Right lobe of liver (tissue), 6 donors: ENCODE measurements at places on chromosomes 16 and 17. TPM values are rescaled to one million over a fixed set of nuclear protein-coding genes. Genes with fewer than 3 reads are reported as not detected.

CX3CL1 gene
- total RNA-seq = 9.6 TPM

DNA sequence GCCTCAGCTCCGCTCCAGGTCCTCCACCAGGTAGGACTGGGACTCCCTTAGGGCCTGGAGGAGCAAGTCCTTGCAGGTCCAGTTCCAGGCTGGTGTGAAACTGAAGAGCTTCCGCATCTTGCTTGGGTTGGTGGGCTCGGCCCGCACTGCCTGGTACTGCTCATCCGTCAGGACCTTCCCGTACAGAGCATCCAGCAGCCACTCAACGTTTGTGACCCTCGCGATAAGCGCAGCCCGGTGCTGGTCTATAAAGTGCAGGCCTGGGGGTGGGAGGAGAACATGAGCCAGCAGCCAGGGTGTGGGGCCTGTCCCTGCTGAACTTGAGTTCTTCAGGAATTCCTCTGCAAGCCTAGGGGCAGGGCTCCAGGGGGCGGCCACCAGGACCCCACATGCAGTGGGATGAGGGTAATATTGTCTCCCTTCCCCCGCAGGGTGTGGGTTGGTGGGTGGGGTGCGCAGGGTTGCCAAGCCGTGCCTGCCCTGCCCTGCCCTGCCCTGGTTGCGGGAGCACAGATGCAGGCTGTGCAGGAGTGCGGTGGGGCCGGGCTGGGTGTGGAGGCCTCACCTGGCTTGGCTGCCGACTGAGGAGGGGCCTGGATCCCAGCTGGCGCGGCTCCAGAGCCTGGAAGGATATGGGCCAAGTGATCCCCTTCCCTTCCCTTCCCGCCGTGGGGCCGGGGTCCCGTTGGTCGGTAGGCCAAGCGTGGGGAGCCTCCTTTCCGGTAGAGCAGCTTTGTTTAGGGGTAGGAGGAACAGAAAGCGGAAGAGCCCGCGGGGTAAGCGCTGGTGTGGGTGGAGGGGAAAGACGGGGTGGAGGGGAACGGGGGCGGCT is 762 bp downstream of the PYCARD start:
- no peaks in the 10 kb centered on the region for H3K27me3 ChIP-seq
- no peaks in the 10 kb centered on the region for H3K36me3 ChIP-seq
- no peaks in the 10 kb centered on the region for H3K4me1 ChIP-seq
- peak; percentile 65 for DNase-seq
- no peak overlapping the region for H3K27ac ChIP-seq

DNA sequence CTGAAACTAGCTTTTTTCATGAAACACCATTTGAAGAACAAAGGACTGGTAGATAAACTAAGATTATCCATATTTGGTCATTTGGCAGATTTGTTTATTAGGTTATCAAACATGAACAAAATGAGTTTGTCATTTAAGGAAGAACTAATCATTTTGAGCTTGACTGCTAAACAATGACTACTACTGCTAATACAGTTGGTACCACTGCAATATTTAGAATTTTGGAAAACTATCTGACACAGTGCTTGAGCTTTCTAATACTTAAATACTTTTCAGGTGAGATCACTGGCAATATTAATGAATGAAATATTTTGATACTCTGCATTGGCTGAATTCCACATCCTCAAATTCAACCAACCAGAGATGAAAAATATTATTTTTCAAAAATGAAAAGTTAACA is 47.2 kb downstream of the MED13 start:
- peaks cover 38% of the 10 kb centered on the region for H3K36me3 ChIP-seq
- no peaks in the 10 kb centered on the region for H3K27me3 ChIP-seq
- H3K27ac ChIP-seq = no peak overlapping the region
- H3K4me3 ChIP-seq = no peak overlapping the region
- no peak for DNase-seq

GRCh38 chr17:77404812-77405581 is 264.2 kb downstream of the SEC14L1 start:
- H3K27ac ChIP-seq = peak overlapping the region; percentile 49
- no peaks in the 10 kb centered on the region for H3K27me3 ChIP-seq
- peak overlapping the region; percentile 11 for H3K4me3 ChIP-seq
- DNase-seq = peak; percentile 63

DNA sequence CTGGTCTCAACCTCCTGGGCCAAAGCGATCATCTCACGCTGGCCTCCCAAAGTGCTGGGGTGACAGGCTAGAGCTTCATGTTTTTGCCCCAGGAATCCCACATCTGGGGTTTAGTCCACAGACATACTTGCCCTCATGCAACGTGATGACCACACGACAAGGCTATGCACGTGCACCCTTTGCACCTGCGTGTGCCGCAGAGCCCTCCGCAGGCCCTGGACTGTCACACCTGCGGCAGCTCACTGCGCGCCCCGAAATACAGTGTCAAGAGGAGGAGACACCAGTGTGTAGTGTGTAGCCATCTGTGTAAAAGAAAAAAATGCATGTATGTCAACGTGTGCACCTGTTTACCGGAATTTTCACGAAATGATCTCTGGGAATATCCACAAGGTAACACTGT is 3.5 kb upstream of the MYADML2 start:
- H3K27me3 ChIP-seq = no peaks in the 10 kb centered on the region
- H3K4me1 ChIP-seq = no peaks in the 10 kb centered on the region
- H3K36me3 ChIP-seq = no peaks in the 10 kb centered on the region
- H3K4me3 ChIP-seq = no peak overlapping the region
- H3K27ac ChIP-seq = no peak overlapping the region

- H3K27me3 ChIP-seq = no peaks in the 10 kb centered on the region
- H3K27ac ChIP-seq = no peak overlapping the region
- H3K4me1 ChIP-seq = peaks cover 6% of the 10 kb centered on the region
- no peak overlapping the region for H3K4me3 ChIP-seq
These were observed 106.8 kb downstream of the GNAO1 start for GRCh38 chr16:56298116-56298515.

BOLA2 gene
- total RNA-seq = 6.3 TPM

DNA sequence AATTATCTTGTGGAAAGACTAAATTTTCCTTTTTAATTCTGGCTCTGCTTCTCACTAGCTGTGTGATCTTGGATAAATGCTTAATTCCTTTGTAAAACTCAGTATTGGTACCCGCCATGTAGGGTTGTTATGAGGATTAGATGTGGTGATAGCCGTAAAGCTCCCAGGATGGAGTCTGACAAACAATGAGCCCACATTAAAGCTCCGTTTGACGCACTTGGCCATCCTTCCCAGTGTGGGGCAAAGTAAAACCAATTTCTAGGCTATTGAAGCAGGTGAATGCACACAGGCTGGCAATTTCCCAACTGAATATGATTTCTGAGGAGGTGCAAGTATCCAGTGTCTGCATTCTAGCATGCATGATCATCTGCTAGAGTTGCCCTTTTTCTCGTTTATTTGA is 123.6 kb downstream of the MRTFB start:
- DNase-seq = no peak
- no peaks in the 10 kb centered on the region for H3K4me1 ChIP-seq
- H3K36me3 ChIP-seq = no peaks in the 10 kb centered on the region
- no peak overlapping the region for H3K27ac ChIP-seq
- no peak overlapping the region for H3K4me3 ChIP-seq
- no peaks in the 10 kb centered on the region for H3K27me3 ChIP-seq

RNF222 gene
- not detected for total RNA-seq

DNA sequence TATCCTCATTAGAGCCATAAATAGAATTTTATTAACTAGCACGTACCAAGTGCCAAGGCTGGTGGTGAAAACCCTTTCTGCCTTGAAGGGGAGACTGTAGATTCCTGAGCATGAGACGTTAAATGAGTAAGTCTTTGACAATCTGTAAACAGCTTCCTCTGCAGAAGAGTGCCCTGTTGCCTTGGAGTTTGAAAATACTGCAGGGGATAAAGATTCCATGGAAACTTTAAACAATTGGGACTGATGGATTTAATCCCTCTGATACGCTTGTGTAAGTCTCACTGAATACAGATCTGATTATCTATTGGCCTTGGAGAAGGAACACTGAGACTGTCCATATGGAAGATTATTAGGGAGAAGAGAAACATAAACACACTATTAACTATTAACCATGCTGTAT is 1053.4 kb upstream of the RBFOX1 start:
- no peaks in the 10 kb centered on the region for H3K36me3 ChIP-seq
- H3K4me1 ChIP-seq = no peaks in the 10 kb centered on the region
- no peak overlapping the region for H3K4me3 ChIP-seq
- no peak for DNase-seq

DNA sequence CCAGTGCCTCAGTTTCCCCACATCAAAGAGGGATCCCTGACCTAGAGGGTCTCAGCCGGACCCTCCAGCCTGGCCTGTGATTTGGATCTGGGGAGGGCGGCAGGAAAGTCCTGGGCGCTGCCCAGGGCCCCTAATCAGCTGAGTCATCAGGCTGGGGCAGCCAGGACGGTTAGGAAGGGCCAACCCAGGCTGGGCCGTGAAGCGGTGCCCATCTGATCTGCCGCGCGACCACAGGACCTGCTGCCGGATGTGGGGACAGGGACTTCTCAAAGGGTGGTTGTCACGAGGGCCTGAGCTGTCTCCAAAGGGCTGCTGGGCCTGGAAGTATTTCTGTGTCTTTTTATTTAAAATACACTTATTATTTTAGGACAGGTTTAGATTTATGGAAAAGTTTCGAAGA is 4.4 kb downstream of the TPSAB1 start:
- no peak overlapping the region for H3K27ac ChIP-seq
- no peaks in the 10 kb centered on the region for H3K36me3 ChIP-seq
- H3K4me1 ChIP-seq = no peaks in the 10 kb centered on the region
- no peak overlapping the region for H3K4me3 ChIP-seq
- DNase-seq = no peak

HSD17B2 gene
- total RNA-seq = 94.9 TPM

ARHGAP44 gene
- total RNA-seq = 0.93 TPM

GRCh38 chr17:40485851-40486521 is 15.4 kb downstream of the TNS4 start:
- no peak for DNase-seq
- H3K27me3 ChIP-seq = no peaks in the 10 kb centered on the region
- no peak overlapping the region for H3K27ac ChIP-seq
- no peak overlapping the region for H3K4me3 ChIP-seq
- no peaks in the 10 kb centered on the region for H3K4me1 ChIP-seq
- no peaks in the 10 kb centered on the region for H3K36me3 ChIP-seq

TBC1D28 gene
- total RNA-seq = not detected

- DNase-seq = no peak
- H3K27ac ChIP-seq = no peak overlapping the region
- H3K4me3 ChIP-seq = no peak overlapping the region
These were observed 11.8 kb upstream of the PEMT start for GRCh38 chr17:17603178-17603894.

DNA sequence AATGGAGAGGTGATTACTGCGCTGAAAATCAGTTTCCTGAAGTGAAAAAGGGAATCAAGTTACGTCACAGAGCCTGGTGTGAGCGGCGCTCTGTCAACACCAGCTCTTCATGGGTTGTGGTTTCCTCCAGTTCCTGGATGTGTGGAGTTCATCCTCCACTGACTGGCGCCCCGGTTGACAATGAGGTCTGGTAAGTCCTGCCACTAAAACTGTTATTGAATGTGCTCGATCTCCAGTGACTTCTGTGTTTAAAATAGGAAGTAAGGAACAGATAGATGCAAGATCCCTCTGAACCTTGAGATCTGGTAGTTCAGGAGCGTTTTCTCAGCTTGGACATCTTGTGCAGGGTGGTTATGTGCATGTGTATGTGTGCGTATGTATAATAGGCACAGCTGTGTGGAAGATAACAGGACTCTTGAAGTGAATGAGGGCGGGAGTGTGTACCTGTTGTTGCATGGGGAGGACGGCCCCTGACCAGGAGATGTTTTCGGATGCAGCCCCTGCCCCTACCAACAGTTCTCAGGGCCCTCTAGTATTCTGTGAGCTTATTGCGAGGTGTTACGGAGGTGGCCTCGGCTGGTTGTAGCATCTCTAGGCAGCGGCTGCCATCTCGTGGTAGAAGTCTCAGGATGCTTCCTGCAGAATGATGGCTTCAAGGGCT is 22.0 kb upstream of the GOT2 start:
- DNase-seq = peak; percentile 80
- H3K27ac ChIP-seq = no peak overlapping the region
- H3K4me3 ChIP-seq = no peak overlapping the region

DNA sequence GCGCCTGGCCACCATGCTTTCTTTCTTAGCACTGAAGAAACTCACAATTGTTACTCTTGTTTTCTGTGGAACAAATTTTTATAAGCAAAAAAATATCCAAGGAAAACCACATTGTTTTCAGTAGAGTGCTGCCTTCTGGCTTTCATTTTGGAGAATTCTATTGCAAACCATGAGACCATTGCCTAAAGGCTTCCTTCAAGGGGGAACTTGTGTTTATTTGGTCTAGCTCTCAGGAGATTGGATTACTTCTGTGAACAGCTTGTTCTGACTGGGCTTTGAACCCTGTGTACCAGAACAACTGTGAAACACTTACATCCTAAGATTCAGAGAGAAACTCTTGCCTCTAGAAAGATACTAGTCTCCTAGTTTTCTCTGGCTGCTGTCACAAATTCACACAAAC is 32.1 kb downstream of the TOM1L1 start:
- no peak overlapping the region for H3K27ac ChIP-seq
- H3K4me3 ChIP-seq = no peak overlapping the region
- no peaks in the 10 kb centered on the region for H3K4me1 ChIP-seq
- no peak for DNase-seq
- no peaks in the 10 kb centered on the region for H3K27me3 ChIP-seq

DNA sequence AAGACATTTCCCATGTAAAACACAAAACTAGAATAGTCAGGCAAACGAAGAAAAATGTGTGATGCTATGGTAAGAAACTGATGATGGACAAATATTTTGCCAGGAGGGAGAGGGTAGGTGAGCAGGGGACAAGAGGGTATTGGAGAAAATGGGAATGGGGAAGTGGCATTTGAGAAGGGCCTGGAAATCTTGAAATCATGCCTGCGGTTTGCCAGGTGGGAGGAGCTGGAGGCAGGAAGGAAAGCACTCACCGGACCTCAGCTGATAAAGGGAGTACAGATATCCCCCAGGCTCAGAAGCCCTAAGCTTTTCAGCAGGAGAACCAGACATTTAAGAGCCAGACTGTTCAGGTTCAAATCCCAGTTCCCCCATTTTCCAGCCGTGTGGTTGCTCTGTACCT is 103.6 kb downstream of the GSG1L start:
- H3K27me3 ChIP-seq = no peaks in the 10 kb centered on the region
- no peaks in the 10 kb centered on the region for H3K4me1 ChIP-seq
- H3K36me3 ChIP-seq = no peaks in the 10 kb centered on the region
- no peak for DNase-seq
- no peak overlapping the region for H3K27ac ChIP-seq
- H3K4me3 ChIP-seq = no peak overlapping the region
